Bronchial epithelial cell (primary cell): ENCODE measurements at places on chromosomes 4 and X.

DNA sequence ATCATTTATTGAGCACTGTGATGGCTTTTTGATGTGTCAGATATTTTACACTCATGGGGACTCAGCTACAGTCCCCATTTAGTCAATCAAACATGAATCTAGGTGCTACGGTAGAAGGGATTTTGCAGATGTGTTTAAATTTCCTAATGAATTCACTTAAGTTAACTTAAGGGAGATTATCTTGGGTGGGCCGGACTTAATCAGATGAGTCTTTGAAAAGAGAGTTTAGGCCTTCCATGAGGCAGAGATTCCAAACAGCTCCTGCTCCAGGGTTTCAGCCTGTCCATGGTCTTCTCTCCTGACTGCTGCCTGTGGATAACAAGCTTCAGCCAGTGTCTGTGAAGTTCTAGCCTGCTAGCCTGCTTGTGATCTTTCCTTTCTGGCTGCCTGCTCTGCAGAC, 202.4 kb downstream of the IDS start:
- DNase-seq = no peak

DNA sequence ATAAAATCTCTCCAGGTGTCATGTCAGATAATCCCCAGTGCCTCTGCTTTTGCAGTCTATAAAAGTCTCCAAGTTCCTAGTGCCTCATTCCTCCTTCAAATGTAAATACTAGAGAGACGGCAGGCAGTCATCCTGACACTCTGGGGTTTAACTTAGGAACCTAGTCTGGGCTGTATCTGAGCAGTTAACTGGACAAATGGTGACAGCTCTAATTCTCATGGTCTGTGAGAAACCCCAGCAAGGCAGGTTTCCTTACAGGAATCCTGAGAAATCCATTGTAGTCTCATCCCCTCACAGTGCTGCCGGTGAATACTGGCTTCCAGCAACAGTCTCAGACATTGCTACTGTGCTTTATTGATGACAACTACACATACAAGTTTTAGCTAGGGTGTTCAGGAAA, 246.8 kb downstream of the SNCA start:
- no peak for DNase-seq

GRCh38 chr4:190017357-190018200, 9.5 kb downstream of the FRG2 start:
- no peak for DNase-seq

GRCh38 chr4:184649971-184650855, 675 bp downstream of the PRIMPOL start:
- DNase-seq = peak; percentile 56

DNA sequence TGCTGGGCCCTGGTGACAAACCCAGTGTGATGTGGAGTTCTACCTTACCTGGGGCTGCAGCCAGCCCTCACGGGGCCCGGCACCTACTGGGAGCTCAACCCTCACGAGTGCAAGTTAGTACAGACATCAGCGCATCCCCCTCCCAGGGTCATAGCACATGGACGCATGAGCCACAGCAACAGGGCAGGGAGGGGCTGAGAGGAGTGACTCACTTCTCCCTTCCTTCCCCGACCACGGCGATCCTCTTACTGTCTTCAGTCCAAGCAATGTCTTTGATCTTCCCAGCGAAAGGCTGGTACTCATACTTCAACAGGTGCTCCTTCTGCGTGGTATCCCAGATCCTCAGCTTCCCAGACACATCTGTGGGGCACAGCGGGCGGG, 17.8 kb downstream of the WDR1 start:
- DNase-seq = peak; percentile 38

- peak; percentile 25 for DNase-seq
Measured at GRCh38 chr4:2862528-2862927, 18.9 kb downstream of the ADD1 start.

DNA sequence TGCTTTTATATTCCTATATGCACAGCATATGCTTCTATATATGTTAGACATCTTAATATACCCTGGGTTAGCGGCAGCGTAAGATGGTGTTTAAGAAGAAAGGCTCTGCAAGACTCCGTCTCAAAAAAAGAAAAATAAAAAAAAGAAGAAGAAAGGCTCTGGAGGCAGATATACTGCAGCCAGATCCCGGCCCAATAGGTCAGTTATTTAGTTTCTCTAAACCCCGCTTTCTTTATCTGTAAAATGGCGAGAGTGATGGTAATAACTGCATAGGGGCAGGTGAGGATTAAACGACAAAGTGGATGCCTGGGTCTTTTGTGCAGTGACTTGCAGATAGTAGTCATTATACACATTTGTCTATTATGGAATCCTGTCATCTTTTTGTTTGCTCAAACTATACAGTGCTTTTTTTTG, 115.2 kb downstream of the NAA11 start:
- no peak for DNase-seq

DNA sequence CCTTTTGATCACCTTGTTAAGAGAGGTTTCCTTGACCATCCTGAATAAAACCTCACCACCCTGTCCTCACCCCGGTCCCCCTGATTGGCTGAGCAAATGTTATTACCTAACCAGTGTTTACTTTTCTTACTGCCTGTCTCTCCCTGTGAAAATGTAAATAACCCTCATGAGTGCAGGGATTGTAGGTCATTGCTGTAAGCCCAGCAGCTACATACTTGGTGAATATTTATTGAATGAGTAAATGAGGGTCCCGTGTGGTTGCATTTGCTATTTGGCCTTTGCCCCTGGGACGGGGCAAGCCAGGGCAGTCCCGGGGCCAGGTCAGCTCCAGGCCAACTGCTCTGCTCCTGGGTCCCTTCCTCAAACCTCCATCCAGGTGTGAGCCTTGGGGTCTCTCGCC, 55.5 kb upstream of the CLCN4 start:
- DNase-seq = no peak

DNA sequence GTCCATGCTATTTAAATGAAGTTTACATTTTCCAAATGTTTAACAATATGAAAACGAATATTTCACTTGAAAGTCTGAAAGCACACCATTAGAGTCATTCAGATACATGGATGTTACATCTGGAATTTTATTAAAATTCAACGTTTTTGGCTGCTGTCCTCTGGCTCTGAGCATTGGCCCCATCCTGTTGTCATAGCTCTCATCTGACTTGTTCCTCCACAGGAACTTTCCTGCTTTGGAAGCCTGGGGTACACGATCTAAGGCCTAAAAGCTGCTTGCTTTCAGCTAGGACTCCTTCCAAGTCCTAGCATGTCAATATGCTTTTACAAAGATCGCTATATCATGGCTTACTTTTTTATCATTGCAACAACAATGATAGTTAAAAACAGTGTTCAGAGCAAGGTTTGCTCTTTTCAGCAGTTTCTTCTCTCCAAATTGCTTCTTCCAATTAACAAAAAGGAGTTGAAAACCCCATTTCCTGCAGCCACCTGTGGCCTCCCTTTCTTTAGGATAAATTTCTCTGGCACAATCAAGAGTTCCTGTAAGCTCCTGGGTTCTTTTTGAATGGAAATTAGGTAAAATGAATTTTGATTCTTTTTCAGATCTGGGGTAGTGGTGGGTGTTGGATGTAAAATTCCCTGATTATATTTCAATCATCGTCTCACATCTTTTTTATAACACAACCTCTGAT, 413.4 kb upstream of the AGA start:
- DNase-seq = no peak

GRCh38 chr4:152850377-152850776, 70.6 kb downstream of the ARFIP1 start:
- DNase-seq = peak; percentile 90

DNA sequence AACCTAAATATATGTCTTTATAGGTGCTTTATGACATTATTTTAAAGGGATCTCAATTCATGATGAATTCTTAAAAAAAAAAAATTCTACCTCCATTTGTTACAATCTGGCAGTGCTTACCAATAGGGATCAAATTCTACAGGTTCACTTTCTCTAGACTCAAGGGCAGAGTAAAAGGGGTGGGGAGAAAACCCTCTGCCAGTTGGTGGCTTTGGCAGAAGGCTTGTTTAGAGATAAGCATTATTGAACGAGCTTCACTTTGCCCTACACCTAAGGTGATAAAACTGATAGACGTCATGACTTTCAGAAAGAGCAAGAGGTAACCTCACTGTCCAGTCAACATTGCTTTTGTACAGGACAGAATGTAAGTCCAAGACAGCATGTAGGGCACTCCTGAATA, 53.6 kb downstream of the OSTC start:
- no peak for DNase-seq
